ENCODE measurements at places on chromosomes 12 and 14. TPM values are rescaled to one million over a fixed set of nuclear protein-coding genes. Genes with fewer than 3 reads are reported as not detected.

FOS gene
- 4.9 TPM for total RNA-seq

TDP1 gene
- total RNA-seq: 44.8 TPM

STAT2 gene
- 175 TPM for total RNA-seq

TGFB3 gene
- 1.3 TPM for total RNA-seq

HOXC9 gene
- total RNA-seq: not detected

SERPINA5 gene
- total RNA-seq: not detected
